Stimulated activated CD4-positive, alpha-beta T cell treated with anti-CD3 and anti-CD28 coated beads, Interleukin-12 subunit alpha, Interleukin-12 subunit beta, amount 100 ng/mL, for 4 hours (primary cell): ENCODE measurements at places on chromosomes 7 and 10.

- no peak for DNase-seq
These were observed 27.4 kb upstream of the NDST2 start for GRCh38 chr10:73838827-73839226.

GRCh38 chr7:151491859-151492258 lies 27.8 kb downstream of the RHEB start:
- DNase-seq: no peak

- DNase-seq: no peak
These were observed 133.0 kb upstream of the FAM20C start for GRCh38 chr7:59079-60016.

GRCh38 chr10:54363390-54363789 lies 437.6 kb downstream of the PCDH15 start:
- no peak for DNase-seq

DNA sequence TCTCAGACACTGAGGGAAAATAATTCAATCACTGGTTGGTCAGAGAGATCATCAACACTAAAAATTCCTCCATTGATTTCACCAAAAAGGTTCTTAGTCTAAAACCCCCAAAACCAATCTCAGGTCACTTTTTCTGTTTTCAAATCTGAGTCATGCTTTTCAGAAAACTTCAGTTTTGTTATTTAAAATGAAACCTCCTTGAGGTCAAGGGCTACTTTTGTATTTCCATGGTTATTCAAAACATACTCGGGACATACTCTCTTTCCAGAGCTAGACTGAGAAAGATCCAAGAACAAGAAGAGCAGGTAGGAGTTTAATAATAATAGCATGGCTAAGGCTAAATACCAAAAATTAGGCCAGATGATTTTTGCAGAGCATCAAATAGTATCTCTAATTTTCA lies 152.8 kb downstream of the SDHAF3 start:
- DNase-seq: no peak

DNA sequence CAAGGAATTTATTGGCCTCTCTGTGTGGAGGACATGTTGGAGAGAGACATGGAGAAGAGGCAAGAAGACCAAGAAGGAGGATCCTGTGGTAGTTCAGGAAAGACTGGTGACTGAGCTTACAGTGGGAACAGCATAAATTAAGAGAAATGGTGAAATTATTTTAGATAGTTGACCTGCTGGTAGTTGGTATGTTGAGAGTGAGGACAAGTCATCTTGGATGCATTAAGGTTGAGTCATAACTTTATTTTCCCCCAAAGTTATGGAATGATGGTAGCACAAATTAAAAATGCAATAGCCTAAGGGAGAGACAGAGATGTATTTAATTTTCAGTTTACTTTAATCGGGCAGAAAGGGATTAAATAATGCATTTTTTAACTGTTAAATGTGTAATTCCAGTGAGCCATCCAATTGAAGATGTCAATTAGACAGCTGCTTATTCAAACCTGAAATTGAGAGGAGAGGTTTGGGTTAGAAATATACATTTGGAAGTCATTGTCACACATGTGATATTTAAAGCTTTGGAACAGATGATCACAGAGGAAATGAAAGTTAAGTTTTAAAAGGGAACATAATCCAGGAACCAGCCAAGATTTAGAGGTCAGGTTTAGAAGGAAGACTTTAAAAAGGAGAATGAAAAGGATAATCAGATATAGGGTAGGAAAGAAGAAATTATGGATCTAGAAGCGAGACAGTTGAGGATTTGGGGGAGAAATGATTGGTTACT lies 80.6 kb downstream of the DGKB start:
- no peak for DNase-seq

GRCh38 chr10:110214371-110214826 lies 7.0 kb downstream of the MXI1 start:
- no peak for DNase-seq

GRCh38 chr10:103736763-103737162 lies 118.6 kb downstream of the SH3PXD2A start:
- DNase-seq: no peak

DNA sequence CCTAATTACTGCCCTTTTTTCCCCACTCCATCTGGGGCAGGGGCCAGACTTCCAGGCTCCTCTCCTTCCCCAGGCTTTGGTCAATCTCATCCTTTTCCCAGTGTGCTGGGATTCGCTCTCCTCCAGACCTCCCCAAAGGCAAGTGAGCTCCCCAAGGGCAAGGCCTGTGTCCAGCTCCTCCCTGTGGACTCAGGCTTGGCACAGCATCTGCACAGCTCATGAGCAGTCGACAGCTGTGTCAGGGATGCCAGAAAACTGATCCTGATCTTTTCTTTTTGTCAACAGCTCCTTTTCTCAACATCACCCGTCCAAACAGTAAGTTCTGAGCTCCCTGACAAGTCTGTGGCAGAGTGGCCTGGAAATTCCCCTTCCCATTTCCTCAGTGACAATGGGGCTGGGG lies 67.1 kb downstream of the C10orf120 start:
- no peak for DNase-seq

DNA sequence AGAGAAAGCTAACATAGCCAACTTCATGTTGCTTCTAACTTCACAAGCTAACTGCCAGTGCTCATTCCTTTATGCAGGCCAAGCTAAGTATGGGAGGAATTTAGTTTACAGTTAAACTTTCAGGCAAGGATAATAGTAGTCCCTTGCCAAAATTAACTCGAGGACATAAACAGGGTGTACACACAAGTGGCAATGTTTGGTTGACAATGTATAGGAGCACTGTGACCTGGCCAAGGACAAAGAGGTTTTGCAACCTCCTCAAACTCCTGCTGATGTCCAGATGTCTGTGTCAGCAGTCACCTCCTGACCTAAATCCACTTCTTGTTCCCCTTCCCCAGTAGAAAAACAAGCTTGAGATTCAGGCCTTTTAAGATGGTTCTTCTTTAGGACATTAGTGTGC lies 494.6 kb upstream of the KLF6 start:
- no peak for DNase-seq

DNA sequence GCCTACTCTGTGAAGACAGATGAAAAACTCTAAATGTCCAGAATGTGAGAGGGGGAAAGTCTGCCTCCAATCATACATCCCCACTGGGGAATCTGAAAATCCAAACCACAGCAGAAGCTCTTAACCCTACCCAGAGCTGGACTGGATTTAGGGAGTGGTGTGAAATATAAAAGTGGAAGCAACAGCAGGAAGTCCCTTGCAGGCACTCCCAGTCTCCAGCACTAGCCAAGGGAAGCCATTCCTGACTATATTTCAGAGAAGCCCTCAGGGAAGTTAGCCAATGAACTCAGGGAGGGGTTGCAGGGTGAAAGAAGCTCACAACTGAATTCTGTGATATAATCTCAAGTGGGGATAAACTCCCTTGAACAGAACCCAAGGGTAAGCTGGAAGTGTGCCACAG lies 51.5 kb downstream of the CRPPA start:
- no peak for DNase-seq

- no peak for DNase-seq
These were observed 83.7 kb downstream of the EBF3 start for GRCh38 chr10:129880191-129880870.

GRCh38 chr10:20630092-20630643 lies 266.9 kb downstream of the NEBL start:
- no peak for DNase-seq

- DNase-seq: no peak
These were observed 103.6 kb downstream of the VIPR2 start for GRCh38 chr7:159040912-159041711.

GRCh38 chr10:97116462-97117162 lies 69.1 kb downstream of the SLIT1 start:
- no peak for DNase-seq

DNA sequence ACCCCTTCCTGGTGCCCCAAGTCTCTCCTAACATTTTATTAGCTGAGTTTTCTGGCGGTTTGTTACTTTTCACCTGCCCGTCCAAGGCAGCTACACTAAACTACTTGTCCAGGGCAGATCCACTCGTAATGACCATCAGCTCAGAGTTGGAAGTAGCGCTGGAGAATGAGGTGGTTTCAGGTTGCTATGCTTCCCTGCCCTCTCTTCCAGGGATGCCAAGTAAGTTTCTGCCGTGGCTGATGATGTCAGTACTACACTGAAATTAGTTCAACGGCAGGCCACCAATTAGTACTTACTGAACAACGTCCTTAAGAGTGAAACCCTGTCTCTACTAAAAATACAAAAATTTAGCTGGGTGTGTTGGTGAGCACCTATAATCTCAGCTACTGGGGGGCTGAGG lies 55.2 kb downstream of the DIP2C start:
- DNase-seq: no peak

DNA sequence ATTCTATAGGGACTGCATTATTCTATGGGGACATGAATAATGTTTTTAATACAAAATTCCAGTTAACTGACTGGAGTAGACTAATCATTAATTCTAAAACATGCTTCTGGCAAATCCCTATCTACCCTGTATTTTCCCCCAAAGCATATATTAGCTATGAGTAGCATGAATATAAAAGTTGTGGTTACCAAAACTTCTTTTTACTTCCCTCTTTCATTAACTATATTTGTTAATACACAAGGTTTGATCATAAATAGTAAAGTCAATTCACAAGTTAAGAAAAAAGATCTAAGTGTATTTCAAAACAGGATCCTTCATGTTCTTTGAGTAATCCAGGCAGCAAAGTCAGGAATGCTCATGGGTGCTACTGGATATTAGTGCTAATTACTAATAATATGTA lies 2.9 kb upstream of the RALA start:
- DNase-seq: no peak

- DNase-seq: no peak
These were observed 69.8 kb upstream of the DNAJB12 start for GRCh38 chr10:72424561-72424960.

- DNase-seq: no peak
These were observed 40.8 kb upstream of the CACNB2 start for GRCh38 chr10:18099415-18099814.

DNA sequence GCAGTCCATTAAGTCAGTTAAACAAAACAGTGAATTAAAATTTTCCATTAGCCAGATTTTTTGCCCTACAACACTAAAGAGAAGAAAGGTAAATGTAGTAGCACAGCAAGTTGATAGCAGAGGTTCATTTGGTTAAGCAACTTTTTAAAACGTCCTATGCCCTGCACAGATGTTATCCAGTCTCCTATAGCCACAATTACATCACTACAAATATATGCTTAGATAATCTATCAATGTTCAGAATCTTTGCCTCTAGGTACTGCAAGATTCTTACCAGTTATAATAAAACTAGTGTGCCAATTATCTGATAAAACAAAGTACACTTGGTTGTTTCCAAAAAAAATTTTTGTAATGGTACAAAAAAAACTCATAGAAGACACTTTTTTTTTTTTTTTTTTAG lies 175.5 kb upstream of the MYO3A start:
- no peak for DNase-seq

DNA sequence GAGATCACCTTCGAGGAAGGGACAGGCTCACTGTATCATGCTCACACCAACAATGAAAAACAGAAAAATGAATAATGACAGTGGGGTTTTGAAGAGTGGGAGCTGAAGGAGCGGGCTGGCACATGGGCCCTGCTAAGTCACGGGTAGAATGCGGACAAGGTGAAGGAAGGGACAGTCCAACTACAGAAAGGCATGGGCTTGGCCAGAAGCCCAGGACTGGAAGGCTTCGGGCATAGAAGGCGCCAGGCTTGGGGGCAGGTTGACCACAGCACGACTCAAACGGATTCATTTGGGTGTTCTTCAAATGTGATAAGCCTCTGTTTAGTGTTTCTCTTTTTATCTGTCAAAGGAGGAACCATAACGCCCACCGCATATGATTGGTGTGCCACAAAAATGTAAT lies 509.5 kb downstream of the CCSER2 start:
- DNase-seq: no peak

DNA sequence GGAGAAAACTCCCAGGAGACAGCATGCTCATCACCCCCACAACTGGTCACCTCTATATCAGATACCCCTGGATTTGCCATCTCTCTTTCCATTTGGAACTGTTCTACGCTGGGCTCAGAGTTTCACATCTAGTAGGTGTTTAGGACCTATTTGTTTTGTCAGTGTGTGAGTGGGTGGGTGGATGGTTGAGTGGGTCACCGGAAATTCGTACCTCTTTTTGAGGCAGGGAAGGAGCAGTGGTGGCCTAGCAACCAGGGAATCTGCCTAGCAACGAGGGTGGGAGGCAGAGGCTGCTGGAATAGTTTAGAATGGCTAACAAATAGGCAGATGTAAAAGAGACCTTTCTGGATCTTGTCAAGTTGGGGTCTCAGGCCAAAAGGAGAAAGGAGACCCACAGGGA lies 23.2 kb upstream of the SLF2 start:
- no peak for DNase-seq

DNA sequence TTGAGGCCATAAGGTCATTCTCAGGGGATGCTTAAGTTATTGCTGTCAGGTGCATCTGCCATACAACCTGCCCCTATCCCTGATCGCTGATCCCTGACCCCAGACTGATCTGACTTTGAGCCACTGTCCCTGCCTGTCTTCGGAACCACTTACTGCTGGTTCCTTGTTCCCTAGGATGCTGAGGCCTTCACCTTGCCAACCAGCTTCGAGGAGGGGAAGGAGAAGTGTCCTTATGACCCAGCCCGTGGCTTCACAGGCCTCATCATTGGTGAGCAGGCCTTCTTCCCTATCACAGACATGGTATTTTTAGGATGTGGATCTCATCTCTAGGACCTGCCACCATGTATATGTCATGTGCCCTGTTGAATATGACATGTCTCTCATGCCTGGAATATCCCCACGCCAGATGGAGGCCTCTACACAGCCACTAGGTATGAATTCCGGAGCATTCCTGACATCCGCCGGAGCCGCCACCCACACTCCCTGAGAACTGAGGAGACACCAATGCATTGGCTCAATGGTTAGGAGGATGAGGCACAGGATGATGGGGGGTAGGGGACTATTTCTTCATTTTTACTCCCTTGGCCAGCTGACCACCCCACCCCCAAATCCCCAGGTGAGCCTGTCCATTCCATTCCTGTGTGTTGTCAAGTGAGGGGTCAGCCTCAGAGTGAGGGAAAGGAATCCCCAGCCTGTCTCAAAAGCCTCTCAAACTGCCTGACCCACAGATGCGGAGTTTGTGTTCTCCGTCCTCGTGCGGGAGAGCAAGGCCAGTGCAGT lies 9.0 kb downstream of the MRPL43 start:
- DNase-seq: no peak
